Iris pigment epithelial cell (primary cell): ENCODE measurements at places on chromosomes 7 and 10.

DNA sequence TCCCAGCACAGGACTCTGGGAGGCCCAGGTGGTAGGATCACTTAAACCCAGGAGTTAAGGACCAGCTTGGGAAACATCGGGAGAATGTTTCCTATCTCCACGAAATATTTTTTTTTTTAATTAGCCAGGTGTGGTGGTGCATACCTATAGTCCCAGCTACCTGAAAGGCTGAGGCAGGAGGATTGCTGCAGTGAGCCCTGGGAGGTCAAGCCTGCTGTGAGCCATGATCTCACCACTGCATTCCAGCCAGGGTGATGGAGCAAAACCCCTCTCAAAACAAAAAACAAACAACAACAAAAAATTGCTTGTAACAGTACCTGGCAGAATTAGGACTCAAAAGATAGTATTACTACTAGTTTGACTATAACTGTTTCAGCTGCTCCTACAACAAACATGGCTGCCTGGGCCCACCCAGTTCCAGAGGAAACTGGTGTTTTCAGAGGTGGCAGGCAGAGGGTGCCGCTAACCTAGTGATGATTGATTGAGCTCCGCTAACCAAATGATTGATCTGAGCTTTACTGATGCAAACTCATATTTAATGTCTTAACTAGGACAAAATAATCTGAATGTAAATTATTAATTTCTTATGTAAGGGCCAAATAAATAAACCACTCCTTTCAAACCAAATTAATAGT is 57.0 kb downstream of the AP3M1 start:
- no peak for DNase-seq

GRCh38 chr7:75650062-75650461 is 88.7 kb downstream of the HIP1 start:
- no peak for DNase-seq

- DNase-seq: no peak
Measured at GRCh38 chr10:36597756-36598320, 527.6 kb upstream of the ANKRD30A start.

- DNase-seq: peak; percentile 27
Measured at GRCh38 chr10:118259288-118259906, 82.7 kb downstream of the FAM204A start.

DNA sequence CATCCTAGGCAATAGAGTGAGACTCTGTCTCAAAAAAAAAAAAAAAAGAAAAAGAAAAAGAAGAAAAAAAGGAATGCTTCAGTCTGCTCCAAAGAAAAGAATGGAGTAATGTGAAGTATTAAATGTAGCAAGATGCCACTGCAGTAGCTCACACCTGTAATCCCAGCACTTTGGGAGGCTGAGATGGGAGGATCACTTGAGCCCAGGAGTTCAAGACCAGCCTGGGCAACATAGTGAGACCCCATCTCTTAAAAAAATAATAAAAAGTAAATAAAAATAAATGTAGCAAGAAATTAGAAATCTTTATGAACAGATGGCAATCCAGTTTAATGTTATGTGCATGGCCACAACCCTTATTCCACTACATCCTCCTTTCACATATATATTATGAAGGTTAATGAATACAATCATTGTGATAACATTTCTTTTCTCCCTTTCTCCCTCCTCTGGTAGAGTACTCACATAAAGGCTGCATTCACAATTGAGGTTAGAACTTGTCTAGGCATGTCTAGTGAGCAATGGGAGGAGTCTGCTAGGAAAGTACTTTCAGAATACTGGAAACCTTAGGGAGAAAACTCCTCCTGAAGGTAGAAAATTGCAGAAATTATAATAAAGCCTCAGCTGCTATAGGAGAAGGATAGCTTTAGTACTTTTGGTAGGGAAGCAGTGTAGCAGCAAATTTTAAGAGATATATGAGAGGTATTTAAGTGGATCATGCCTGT is 20.4 kb downstream of the KLLN start:
- DNase-seq: peak; percentile 90

DNA sequence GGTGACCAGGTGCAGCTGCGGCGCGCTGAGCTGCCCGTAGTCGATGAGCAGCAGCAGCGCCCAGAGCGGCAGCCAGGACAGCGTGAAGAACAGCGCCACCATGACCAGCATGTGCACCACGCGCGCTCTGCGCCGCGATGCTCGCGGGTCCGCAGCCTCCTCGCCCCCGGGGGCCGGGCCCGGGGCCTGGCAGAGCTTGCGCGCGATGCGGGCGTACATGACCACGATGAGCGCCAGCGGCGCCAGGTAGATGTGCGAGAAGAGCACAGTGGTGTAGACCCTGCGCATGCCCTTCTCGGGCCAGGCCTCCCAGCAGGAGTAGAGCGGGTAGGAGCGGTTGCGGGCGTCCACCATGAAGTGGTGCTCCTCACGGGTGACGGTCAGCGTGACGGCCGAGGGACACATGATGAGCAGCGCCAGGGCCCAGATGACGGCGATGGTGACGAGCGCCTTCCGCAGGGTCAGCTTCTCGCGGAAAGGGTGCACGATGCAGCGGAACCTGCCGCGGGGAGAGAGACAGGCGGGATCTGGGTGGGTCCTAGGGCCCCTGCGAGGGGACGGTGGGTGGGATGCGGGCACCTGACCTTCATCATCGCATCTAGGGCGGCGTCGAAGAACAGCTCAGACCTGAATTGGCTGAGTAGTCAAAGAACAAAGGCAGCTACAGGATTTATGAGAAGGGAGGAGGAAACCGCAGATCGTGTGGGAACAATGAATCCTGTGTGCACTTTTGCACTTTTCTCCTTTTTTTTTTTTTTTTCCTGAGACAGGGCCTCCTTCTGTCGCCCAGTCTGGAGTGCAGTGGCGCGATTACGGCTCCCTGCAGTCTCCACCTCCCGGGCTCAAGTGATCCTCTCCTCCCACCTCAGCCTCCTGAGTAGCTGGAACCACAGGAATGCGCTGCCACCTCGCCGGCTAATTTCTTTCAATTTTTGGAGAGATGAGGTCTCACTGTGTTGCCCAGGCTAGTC is 22.4 kb upstream of the PPA1 start:
- no peak for DNase-seq

DNA sequence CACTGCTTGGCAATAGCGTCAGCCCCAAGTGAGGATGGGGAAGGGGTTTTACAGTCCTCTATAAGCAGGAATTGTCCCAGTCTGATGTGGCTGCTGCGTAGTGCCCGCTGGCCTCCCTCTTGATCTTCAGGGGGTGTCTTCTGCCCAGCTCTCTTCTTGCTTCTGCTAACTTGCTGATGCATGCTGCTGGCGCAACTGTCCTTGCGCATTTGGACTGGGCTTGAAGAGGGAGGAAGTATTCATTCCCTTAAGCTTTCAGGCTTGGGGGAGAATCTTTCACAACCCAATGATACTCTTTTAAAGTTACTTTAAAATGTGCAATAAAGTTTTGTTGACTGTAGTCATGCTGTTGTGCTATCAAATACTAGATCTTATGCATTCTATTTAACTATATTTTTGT is 10.3 kb downstream of the GALNT11 start:
- no peak for DNase-seq

GRCh38 chr7:46143949-46144917 is 223.2 kb upstream of the IGFBP3 start:
- no peak for DNase-seq

DNA sequence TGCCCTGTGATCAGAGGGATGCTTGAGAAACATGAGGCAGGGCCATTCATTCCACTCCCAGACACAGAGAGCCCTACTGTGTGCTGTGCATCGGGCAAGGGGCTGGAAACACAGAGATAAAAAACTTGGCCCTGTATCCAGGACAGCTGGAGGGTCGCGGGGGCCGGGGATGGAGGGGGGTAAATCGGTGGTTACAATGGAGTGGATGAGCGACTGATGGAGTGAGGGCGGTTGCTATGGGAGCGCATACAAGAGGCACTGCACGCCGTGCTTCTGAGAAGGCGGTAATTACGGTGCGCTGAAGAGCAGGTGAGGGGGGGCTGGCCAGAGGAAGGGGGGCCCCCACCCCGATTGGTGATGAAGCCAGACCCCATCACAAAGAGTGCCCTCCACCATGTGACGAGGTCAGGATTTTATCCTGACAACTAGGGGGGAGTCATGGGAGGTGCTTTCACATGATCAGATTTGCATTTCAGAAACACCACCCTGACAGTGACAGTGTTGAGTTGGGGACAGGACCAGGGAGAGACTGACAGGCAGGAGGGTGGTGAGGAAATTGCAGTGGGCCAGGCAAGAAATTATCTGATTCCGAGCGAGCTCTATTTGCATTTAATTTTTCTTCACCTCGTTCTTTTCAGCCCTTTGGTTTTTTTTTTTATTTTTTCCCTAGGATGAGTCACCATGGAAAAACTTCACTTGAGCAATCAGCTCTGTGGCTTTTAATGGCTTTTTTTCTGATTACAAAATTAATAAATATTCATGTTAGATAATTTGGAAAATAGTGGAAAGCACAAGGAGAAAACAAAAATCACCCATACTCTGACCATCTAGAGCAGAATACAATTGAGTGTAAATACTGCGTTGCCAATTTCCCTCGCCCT is 7.8 kb downstream of the CPA5 start:
- DNase-seq: peak; percentile 65

GRCh38 chr7:38678698-38679054 is 47.5 kb upstream of the AMPH start:
- no peak for DNase-seq

DNA sequence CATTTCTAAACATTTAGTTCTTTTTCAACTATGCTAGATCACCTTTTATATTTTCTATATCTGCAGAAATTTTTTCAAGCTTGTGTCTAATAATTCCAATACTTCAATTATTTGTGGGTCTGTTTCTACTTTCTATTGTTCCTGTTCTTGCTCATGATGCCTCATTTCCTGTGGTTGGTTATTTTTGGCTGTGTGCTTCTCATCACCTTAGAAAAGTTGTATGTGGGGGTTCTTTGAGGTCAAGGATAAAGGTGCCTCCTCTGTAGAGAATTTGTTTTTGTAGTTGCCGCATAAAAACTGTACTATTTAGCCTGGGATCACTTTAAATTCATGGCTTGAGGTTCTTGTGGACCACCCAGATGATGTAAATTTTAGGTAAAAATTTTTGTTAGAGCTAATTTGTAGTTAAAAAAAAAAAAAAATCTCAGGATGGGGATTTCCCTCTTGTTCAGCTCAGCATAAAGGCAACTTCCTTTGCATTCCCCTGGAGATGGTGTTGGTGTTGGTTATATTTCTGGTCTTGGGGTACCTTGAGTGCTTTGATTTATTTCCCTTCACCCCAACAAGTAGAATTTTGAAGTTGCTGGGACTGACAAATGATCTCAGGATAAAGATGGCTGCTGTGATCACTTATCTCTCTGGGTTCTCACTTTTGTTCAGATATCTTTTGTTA is 27.0 kb upstream of the JAZF1 start:
- DNase-seq: peak; percentile 37

DNA sequence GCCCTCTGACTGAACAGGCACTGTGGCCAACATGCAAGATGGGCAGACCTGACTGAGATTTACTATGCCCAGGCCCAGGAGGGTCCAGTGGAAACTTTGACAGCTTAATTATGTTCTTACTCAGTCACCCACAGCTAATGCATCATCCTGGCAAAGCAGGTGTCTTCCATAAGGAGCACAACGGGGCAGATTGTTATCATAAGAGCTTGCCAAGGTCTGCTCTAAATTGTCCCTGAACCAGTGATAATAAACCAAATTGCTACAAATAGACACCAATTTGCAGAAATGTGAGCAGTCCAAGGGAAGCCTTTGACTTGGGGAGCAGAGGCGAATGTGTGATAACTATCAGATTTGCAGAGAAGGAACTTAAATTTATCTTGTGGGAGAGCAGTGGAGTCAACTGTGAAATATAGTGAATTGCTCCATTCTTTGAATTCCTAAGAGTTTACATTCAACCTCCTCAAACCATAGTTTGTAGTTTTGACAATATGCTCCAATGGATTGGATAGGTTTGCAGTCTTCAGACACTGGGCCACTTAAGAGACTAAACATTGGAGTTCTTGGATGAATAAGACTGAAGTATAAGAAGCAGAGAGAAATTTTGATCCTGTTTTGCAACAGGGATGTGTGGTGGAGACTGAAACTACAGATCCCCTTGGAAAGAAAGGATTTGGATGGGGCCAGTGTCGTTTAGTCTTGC is 494.7 kb downstream of the CCSER2 start:
- no peak for DNase-seq
